ENCODE measurements at places on chromosomes 5 and 9.

DNA sequence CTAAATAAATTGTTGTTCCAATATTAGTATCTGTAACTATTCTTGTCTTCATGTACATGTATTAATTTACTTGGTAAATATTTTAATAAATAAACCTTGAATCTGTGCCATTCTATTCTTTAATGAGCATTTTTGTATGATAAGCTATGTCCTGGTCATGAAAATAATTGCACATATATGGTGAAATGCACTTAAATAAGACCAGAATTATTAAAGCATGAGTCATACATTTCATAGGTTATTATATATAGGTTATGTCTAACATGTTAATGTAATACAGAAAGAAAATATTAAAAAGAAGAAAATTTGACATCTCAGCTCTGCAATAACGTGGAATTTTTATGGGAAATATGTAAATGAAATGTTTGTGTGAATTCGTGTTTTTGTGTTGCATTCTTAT, 1168.1 kb downstream of the TAF11L14 start:
- DNase-seq, result no peak

DNA sequence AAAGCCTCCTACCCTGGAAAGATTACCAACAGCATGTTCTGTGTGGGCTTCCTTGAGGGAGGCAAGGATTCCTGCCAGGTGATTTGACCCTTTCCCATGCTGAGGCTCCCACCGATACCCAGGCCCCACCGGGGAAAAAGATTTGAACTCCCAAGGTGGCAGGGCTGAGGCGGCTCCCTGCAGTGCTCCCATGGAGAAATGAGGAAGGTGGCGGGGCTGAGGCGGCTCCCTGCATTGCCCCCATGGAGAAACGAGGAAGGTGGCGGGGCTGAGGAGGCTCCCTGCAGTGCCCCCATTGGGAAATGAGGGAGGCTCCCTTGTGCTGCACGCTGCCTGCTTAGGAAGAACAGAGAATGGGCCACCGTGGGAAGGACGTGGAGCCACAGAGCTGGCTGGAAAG, 3.2 kb downstream of the PRSS3 start:
- no peak for DNase-seq

DNA sequence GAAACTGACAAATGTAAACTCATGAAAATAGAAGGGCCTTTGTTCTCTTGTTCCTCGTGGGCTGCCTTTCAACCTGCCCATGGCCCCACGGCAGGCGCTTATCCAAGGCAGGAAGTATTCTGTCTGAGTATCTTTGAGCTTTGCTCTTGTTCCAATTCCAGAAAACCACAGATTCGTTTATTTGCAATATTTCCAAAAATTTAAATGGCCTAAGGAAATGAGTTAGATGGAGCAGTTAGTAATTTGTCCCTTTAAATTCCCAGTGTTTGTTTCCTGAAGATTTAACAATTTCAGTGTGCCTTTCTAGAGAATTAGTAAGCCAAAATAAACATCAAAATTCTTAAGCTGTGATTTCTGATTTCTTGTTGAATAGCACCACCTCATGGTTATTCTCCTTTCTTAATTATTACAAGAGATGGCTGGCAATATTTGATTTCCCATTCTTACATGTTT, 299.4 kb upstream of the RASA1 start:
- DNase-seq, result no peak

DNA sequence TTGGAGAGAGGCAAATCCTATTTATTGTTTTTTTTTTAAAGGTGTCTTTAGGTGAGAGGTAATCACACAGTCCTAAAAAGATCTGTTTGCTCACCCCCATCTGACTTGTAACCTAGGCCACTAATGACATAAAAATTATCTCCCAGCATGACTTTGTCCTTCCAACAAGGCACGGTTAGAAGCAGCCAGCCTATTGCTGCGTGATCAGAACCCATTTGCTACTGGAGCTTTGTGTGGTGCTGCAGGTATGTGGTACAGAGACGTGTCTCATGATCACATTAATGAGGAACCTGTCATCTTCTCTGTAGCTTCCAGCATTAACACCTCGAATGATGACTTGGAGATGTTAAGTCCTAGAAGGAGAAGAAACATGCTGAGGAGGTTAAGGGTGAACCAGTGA, 555.8 kb upstream of the TLE4 start:
- no peak for DNase-seq

GRCh38 chr5:156984064-156984463, 21.0 kb upstream of the TIMD4 start:
- no peak for DNase-seq

- DNase-seq, result peak; percentile 65
Observed at GRCh38 chr5:73451224-73452130, 2.9 kb upstream of the FOXD1 start.

GRCh38 chr5:166195981-166196380, 2095.5 kb upstream of the WWC1 start:
- no peak for DNase-seq

DNA sequence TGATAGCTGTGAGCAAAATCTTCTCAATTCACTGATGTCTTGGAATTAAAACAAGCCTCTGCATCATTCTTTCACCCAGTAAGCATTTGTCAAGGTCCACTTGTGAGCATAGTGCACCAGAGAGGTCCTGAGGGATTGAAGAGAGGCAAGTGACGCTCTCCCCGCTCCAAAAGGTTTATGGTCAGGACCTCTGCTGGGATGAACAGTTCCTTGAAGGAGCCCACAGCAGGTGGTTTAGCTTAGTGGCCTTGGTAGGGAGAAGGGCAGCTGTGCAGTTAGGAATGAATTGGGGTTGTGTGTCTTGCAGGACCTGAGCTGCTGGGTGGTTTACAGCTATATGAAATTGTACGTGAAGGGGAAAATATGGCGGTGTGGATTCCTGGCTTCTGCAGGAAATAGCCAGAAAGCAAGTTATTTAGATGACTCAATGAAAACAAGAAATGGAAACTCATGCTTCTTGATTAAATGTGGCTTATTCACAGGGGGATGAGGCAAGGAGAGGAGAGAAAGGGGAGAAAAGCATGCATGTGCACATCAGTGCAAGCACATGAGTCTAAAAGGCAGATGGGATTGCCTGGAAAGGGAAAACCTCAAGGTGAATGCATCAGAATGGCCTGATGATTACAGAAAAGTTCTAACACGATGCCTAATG, 42.0 kb downstream of the SUB1 start:
- no peak for DNase-seq

Data from stimulated activated CD4-positive, alpha-beta T cell treated with anti-CD3 and anti-CD28 coated beads, TNF-alpha, amount 100 ng/mL, for 48 hours (primary cell).